T-helper 2 cell (primary cell): ENCODE measurements at places on chromosomes 3 and 15.

DNA sequence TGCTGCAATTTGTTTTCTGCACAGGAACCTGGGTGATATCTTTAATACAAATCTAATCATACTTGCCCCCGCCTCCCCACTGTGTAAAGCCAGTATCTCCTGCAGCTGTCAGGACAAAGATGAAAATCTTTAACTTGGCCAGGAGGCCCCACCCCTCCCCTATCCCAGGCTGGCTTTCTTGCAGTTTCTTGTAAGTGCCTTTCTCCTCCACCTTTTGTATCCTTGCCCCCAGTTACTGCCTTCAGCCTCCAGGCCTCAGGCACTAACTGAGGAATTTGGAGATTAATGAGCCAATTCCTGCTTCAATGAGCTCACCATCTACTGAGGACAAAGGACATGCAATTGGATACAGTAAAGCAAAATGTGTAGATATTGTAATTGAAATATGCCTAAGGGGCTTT, 6.5 kb downstream of the GCSAM start:
- peak; percentile 47 for DNase-seq

GRCh38 chr3:74636981-74637380, 22.5 kb upstream of the CNTN3 start:
- DNase-seq = no peak

DNA sequence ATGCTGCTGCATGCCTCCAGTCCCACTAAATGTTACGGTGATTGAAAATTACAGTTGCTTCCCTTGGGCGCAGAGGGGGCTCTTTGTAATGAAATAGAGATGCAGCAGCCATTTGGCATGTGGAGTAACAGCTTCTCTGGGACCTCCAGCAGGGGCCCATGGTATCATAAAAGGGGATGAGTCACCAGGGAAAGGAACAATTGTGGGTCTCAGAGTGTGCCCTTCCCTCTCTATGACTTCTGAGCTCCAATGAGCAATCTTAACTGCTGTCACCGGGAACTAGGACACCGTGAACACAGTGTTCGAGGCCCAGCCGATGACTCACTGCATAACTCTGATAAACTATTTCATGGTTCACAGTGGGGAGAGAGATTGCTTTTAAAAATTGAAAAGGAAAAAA, 164.8 kb upstream of the NUDT16 start:
- no peak for DNase-seq

GRCh38 chr3:169699070-169699469, 35.6 kb upstream of the MECOM start:
- no peak for DNase-seq

- DNase-seq = no peak
Observed at GRCh38 chr3:167493244-167493643, 19.4 kb upstream of the SERPINI2 start.

GRCh38 chr3:66140106-66140505, 80.7 kb upstream of the SLC25A26 start:
- no peak for DNase-seq

GRCh38 chr3:13308380-13308801, 111.7 kb downstream of the NUP210 start:
- peak; percentile 13 for DNase-seq

DNA sequence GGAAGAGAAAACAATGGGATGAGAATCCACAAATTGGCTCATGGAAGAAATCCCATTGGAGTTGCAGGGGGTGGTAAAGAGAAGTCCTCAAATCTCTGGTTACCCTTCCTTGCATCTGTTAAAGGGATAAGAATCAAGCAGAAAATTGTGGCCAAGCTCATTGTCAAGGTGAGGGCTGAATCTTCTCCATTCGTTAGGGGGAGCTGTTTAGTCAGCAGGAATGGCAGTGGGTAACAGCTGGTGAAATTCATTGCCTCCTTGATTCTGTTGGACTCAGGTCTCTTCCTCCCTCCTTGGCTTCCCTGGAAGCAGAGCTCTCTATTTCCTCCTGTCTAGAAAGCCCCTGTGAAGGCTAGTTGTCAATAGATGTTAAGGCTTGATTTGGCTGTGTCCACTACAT, 343.1 kb upstream of the SEMA6D start:
- DNase-seq = no peak

DNA sequence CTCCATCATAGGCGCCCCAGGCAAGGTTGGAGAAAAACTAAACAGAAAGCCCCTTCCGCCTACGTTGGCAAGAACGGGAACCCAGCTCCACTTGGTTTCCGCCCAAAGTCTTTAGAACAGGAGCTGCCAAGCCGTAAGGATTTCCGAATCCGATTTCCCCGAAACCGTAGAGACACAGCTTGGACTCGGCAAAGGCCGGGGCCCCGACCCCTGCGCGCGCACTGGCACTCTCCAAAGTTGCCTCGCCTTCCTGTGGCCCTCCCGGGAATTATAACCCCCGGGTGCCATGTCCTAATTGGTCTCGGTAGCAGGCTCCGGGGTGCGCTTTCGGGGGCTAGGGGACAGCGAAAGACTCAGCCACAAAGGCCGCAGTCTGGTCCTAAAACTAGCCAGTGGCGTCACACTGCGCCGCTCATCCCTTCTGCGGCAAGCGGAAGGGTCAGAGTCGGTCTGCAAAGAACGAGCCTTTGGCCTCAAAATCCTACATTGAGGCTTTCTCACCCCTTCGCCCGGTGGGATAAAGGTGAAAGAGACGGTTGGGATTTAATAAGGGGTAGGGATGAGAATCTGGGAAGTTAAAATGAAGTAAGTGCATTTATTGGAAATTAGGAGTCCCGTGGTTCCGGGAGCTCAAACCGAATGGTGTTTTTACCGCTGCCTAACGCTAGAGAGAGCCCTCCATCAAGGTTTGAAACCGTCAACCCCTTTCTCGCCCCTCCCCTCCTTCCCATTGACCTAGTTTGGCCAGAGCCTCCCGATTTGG, 6.8 kb downstream of the BCL6 start:
- peak; percentile 54 for DNase-seq

DNA sequence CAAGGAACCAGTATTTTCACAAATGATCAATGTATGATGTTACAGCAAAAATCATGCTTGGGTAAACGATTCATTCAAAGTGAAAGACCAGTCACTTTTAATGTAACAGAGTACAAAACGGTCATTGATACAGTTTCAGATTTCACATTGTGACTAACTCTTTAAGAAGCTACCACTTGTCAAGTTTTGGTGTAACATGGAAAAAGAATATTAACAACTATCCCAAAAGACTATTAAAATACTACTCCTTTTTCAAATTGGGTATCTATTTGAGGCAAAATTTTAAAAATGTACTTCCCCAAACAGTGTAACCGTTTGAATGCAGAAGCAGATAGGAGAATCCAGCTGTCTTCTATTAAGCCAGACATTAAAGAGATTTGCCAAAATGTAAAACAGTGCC, 31.7 kb downstream of the AKAP13 start:
- DNase-seq = no peak

- no peak for DNase-seq
Observed at GRCh38 chr3:167228135-167228534, 152.0 kb downstream of the ZBBX start.

DNA sequence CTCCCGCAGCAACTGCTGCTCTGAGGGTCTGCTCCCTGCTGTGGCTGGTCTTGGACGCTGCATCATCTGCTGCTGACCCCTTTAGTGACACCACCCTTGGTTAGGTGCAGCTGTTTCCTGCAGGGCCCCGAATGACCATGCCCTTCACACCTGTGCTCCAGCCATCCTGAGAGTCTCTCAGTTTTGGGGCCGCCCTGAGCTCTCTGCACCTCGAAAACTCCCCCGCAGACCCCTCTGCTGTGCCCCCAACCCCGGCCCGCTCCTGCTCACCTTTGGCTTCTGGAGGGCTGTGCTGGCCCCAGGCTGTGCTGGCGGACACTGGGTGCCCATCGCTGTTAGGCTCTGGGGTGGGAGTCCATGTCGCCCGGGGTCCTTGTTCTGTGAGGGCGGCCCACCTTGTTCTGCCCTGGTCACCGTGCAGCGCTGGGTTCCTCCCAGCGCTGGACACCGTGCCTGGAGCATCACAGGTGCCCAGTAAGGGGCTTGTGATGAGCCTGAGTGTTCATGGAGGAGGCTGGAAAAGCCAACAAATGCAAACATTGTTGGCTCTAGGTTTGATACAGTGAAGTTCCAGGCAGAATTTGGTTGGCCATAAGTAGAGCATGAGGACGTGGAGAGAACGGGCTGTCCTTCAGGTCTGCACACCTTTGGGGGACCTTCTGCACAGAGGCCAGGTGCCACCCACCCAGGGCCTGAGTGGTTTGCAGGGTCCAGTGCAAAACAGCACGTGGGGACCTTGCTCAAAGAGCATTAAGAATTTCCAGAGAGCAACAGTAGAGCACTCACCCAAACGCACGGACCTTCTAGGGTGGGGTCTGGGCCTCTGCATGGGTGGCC, 12.3 kb downstream of the ABTB1 start:
- DNase-seq = no peak

DNA sequence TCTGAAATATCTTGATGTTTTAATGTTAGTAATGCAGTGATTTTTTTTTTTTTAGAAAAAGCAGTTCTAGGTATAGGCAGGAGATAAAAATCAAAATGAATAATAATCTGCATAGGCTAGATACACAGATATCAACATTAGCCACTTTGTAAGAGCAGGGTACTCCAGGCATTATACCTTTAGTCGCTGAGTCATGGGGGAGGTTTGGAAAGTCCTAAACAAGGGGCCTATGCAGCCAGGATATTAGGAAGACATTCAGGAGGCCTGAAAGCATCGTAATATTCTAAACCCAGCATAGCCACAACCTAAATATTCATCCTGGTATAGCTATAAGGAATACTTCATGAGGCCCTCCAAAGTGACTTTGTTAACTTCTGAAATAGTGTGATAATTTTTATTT, 258.1 kb upstream of the NECTIN3 start:
- DNase-seq = peak; percentile 3

GRCh38 chr15:70519616-70520015, 243.7 kb downstream of the UACA start:
- DNase-seq = no peak

DNA sequence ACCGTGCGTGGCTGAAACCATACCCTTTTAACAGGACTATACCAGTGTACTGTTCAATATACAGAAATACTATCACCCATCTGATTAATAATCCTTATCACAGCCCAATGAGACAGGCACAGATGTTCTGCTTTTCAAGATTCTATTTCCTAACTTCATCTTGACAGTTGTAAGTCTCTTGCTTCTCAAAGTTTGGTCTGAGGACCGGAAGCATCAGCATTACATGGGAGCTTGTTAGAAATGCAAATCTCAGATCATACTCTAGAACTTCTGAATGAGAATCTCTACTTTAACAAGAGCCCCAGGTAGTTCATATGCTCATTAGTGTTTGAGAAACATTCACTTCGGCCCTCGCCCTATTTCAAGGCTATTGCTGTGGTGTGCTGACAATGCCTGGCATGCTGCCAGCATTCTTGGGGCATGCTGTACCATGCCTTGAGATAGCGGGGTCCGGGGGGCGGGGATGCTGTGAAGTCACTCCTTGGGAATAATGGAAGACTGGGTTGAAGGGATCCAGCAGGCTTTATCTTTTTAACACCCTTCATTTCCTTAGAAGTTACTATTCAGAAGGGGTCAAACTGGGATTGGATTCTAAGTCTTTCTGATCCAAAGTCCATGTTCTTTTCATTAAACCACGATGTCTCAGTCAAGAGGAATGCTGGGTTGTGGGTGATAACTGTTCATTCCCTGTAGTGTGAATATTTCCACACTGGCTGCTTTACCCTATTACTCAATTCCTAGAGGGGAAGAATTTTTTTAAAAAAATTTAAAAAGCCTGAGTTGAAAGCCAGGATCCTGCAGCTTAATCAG, 194.7 kb downstream of the LPP start:
- no peak for DNase-seq

DNA sequence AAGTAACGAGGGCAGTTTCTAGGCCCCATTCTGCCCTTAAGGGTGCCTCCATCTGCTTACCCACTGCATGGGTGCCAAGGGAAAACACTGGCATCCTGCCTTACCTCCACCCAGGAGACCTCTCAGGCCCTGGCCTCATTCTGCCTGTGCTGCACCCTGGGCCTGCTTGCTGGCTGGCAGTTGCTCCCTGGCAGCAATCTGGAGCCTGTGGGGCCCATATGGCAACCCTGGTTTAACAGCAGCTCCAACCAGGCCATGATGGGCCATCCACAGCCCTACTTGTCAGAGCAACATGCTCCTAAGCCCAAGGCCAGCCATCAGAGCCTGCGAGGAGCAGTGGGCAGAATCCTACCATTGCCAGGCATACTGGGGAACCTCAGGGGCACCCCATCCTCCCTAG, 3.7 kb downstream of the C3orf18 start:
- DNase-seq = no peak

- no peak for DNase-seq
Observed at GRCh38 chr15:74783072-74783807, 1.4 kb downstream of the CSK start.

DNA sequence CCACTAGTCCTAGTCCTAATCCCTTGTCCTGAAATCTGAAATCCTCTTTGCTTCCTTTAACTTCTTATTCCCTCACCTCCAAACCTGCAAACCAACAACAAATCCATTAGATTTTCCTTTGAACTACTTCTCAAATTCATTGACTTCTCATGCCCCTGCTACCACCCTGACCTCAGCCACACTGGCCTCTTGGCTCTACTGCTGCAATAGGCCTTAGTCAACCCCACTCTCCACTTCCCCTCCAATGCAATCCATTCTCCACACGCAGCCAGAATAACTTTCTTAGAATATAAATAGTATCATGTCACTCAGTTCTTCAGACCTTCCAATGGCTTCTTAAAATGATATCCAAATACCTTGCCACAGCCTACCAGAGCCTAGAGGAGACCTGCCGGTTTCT, 131.1 kb upstream of the GADL1 start:
- DNase-seq = no peak

DNA sequence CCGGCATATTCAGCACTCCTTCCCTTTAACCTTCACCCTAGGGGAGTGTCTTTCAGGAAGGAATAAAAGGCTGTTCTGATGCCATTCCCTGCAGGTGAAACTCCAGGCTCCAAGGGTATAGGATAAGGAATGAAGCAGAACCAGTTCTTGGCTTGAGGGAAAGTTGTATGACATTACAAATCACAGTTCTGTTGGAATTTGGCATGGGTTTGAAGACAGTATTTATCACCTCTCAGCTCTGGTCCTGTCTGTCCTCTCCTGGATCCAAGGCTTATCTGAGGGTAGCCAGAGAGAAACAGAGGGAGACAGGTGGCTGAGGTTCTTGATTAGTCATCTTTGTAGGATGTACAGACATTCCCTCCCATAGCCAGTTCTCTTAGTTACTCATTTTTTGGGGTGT, 37.1 kb downstream of the RAB11A start:
- DNase-seq = no peak

GRCh38 chr3:195908694-195909581, 587 bp upstream of the TNK2 start:
- peak; percentile 56 for DNase-seq

GRCh38 chr15:29451201-29451781, 181.7 kb upstream of the NSMCE3 start:
- no peak for DNase-seq

DNA sequence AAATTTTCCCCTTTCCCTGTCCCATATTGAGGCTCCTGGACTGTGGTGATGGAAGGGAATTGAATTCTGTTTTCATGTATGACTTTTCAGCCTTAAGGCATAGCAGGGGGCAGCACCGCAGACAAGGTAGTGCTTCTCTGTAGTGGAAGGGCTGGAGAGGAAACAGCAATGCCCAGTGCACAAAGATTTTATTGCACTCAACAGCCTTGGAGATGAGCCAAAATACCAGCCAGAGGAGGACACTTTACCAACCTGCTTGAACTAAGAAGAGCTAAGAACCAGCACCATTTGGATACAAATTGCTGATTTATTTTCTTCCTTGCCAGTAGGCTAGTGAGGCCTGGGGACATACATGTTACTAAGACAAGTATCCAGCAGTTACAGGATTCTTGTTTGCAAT, 98.7 kb downstream of the KCNMB2 start:
- no peak for DNase-seq
